ENCODE measurements at places on chromosomes 5 and 9. TPM values are rescaled to one million over a fixed set of nuclear protein-coding genes. Genes with fewer than 3 reads are reported as not detected.

- DNase-seq = no peak
Measured at GRCh38 chr9:114806526-114806900, 674 bp upstream of the TNFSF15 start.

GRCh38 chr5:45609661-45610060 is 86.5 kb downstream of the HCN1 start:
- DNase-seq = no peak

GRCh38 chr5:149154650-149155049 is 13.4 kb downstream of the ABLIM3 start:
- DNase-seq = peak; percentile 51

DNA sequence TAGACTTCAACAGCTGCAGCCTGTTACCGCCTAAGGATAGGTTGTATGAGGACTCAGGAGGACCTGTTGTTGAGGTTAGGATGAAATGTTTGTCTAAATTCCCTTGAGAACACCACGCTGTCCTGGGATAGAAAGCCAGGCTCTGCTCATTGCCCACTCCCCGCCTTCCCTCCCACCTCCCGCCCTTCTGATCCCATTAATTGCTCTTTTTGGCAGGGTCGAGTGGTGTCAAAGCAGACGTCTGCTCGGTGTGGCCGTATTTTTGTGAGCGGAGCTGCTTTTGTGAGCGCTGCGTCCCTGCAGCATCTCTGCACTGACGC is 62.3 kb downstream of the SPATA31C2 start:
- no peak for DNase-seq

PTPRD gene
- 0.32 TPM for total RNA-seq

Measured in Karpas-422 (cell line).